ENCODE measurements at places on chromosomes 6 and 20.
A peak's percentile ranks its signal among the peaks of the same experiment; 100 is the strongest.

DNA sequence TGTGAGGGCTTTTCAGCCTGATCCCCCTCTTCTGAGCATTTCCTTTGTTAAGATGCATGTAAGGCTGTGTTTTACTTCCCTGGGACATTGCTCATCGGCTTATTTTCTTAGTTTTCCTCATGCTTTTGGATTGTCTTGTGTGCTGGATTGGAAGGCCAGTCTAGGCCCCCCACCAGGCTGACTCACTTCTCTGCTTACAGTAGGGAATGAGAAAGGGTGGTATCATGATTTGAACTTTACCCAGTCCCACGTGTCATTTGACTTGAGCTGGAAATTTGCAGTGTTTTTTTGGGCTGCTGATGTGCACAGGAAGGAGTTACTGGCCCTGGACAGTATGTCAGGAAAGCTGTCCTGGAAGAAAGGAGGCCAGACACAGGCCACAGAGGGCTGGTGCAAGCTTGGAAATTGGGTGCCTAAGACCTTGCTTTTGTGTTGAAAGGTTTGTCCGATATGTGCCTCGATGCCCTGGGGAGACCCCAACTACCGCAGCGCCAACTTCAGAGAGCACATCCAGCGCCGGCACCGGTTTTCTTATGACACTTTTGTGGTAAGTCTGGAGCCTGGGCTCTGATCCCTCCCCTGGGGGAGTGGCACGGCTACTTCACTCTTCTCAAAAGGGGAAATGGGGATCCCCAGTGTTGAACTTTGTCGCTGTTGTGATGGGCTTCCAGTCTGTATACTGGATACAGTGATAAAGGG lies 12.8 kb downstream of the RNF114 start:
- no peak for DNase-seq

- no peak for DNase-seq
Observed at GRCh38 chr6:88815491-88815890, 147.9 kb downstream of the RNGTT start.

GRCh38 chr6:43911354-43912115 lies 141.5 kb downstream of the VEGFA start:
- no peak for DNase-seq

GRCh38 chr6:2485116-2485515 lies 239.7 kb upstream of the GMDS start:
- DNase-seq = no peak

DNA sequence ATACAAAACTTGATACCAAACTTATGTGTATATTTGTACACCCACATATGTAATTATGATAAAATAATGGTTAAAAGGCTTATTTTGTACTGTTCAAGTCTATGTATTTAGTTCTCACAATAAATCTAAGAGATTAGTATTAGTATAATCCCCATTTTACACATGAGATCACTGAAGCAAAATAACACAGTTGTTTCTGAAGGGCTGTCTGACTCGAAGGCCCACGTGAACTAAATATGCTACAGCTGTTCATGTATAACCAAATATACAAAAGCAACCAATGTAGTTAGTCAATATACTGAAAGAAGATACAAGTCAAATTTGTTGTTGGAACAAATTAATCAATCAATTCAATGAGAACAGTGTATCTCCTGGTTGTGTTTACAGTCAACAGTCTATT lies 959.2 kb downstream of the EPHA7 start:
- DNase-seq = no peak

DNA sequence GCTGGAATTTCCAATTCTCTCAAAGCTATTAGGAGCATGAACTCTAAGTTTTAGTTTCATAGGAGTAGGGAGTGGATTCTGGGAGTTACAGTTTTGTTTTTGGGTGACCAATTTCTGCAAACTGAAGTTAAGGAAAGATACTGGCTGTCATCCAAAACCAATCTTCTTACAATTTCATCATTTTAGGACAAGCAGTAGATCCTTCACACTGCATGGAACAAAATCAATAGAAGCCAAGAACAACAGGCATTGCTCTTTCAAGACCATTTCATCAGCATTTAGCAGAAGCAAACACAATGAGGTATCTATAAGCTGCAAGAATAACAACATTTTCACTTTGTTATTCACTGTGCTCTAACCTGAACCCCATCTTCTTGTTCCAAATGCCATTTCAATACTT lies 173.0 kb downstream of the GMDS start:
- no peak for DNase-seq

GRCh38 chr6:127366282-127367022 lies 23.0 kb upstream of the ECHDC1 start:
- DNase-seq = no peak

DNA sequence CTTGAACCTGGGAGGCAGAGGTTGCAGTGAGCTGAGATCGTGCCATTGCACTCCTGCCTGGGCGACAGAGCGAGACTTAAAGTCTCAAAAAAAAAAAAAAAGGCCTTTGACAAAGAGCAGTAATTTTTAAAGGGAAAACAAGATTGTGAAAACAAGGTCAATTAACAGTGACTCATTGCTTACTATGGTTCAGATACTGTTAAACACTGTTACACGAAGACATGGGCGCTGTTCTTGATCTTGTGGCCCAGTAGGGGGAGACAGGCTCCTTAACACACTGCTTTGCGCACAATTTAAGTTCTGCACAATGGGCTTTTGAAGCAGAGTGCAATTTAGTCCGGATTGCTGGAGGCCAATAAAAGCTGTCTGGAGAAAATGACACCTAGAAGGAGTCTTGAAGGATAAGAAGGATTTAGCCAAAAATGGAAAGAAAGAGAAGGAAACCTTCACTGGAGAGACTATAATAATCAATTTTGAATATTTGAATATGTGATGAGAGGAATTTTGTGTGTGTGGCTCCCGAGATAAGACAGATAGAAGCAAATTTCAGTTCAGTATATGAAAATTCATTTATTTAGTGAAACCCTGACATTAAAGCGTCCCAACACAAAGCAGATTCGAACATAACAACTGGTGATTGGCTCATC lies 6.0 kb upstream of the LATS1 start:
- no peak for DNase-seq

DNA sequence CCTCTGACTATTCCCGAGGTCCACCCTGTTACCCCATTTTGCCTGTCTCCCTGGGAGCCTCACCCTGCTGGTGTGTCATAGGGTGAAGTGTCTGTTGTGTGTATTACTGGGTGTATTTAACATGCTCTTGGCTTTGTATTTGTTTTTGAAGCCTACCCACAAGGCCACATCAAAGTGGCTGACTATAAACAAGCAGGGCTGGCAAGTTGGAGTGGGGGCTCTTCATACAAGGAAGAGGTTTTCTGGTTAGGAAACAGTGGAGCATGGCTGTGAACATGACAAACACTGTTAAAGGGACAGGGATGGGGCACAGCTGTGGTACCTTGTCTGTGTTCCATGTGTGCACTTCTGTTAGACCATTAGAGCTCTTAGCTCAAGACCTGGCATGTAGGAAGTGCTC lies 26.3 kb downstream of the HECA start:
- no peak for DNase-seq

DNA sequence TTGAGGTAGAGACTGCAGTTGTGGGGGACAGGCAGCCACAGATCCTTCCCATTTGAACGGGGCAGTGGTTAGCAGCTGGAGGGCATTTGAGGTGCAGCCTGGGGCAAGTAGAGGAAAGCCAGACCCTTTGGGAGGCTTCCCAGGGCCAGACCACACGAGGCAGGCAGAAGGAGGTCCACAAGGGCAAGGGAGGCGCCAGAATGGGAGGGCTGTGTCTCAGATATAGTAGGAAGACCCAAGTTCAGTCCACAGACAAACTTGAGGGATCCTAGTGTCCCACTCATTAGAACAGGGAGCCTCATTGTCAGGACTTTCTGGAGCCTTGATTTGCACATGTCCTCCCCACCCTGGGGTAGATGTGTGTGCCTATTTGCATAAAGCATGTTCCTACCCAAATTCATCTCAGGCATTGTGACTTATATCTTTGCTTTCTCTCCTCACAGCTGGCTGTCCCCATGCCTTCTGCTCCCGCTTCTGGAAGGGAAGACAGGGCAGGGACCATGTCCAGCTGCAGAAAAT lies 166.0 kb downstream of the VEGFA start:
- no peak for DNase-seq

- no peak for DNase-seq
Observed at GRCh38 chr20:47315339-47316056, 41.0 kb downstream of the ZMYND8 start.

- DNase-seq = no peak
Observed at GRCh38 chr6:168637834-168638233, 196.8 kb downstream of the SMOC2 start.

GRCh38 chr20:5535125-5535756 lies 215.0 kb upstream of the SHLD1 start:
- DNase-seq = no peak

DNA sequence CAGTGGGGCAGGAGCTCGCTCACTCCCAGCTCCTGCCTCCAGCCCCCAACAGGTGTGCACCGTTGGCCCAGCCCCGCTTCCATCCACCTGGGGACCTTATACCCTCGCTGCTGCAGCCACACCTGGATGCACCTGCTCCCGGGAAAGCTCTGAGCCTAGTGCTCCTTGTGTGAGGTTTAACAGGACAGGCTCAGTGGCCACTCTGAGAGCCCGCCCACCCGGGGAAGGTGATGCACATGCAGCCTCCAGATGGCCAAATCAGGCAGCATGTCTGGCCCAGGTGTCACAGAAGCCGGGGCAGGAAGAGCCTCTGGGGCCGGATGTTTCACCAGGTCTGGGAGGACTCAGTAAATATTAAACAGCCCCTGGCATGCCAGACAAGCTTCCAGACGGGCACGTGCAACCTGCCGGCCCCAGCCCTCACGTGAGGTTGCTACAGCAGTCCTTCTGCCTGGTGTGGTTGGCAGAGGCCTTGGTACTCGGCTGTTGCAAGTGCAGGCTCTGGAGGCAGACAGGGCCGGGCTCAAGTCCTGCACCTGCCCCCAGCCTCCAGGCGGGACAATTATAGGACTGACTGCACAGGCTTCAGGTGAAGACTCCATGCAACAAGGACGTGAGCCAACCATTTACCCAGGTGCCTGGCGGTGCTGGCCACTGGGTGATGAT lies 66.9 kb downstream of the RIPOR3 start:
- DNase-seq = no peak

- no peak for DNase-seq
Observed at GRCh38 chr6:40744835-40745234, 157.7 kb upstream of the LRFN2 start.

GRCh38 chr6:163404825-163405265 lies 9.7 kb upstream of the QKI start:
- no peak for DNase-seq

GRCh38 chr20:45589725-45590124 lies 10.6 kb upstream of the WFDC8 start:
- DNase-seq = no peak

GRCh38 chr20:49669601-49670189 lies 44.0 kb downstream of the B4GALT5 start:
- DNase-seq = no peak

DNA sequence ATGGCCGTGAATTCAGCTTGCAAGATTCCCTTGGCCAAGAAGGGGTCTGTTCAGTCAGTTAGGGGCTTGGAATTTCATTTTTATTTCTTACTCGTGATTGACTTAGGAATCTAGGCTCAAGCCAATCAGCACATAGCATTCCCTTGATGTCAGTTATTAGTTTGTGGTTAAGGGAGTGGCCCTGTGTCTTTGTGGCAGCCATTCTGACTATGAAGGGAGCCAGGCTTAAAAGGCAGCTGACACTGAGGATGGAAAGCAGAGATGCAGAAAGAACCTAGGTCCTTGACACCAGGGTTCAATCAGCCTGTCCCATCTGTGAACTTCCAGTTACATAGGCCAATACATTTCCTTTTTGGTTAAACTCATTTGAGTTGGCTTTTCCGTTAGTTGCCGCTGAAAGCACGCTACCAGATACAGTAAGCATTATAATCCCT lies 48.1 kb downstream of the MCUR1 start:
- no peak for DNase-seq

- no peak for DNase-seq
Observed at GRCh38 chr6:87976616-87977015, 71.0 kb upstream of the SPACA1 start.

GRCh38 chr6:17932330-17932852 lies 55.0 kb downstream of the KIF13A start:
- DNase-seq = no peak

GRCh38 chr20:38196592-38196991 lies 31.5 kb upstream of the TGM2 start:
- no peak for DNase-seq

GRCh38 chr6:11732036-11732631 lies 46.5 kb downstream of the ADTRP start:
- DNase-seq = no peak

- DNase-seq = no peak
Observed at GRCh38 chr20:23009636-23010035, 25.5 kb upstream of the SSTR4 start.

DNA sequence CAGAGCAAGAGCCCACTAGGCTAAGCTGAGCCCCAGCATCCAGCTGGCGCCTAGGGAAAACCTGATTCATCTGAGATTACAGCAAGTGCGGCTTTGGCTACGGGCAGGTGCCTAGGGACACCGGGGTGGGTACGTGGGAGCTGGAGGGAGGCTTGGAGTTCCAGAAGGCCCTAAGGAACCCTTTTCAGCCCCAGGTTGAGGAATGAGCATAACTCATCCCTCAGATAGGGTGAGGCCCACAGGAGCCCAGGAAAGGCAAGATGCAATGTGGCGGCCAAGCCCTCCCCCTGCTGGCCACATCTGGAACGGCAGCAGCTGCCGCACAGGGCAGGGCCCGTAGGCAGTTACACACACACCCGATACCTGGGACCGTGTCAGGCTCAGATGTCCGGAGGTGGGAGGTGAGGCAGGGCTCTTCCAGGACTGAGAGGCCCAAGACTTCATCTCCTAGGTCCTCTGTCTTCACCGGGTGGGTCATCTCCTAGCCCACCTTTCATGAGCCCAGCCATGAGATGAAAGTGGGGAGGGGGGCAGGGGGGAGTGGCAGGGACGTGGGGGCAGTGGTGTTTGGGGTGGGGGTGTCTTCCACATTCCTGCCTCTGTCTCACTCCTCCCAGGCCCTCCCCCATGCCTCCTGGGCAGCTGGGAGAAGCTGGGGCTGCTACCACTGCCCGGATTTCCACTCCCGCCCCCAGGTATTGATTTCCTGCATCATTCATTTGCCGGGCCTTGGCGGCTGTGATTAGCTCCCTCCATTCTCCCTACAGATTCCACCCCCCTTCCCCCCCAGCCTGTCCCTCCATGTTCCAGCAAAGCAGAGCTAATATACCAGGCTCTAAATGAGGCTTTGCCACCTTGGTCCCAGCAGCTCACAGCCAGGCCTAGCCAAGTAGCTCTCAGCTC lies 5.5 kb downstream of the MDGA1 start:
- peak; percentile 74 for DNase-seq

DNA sequence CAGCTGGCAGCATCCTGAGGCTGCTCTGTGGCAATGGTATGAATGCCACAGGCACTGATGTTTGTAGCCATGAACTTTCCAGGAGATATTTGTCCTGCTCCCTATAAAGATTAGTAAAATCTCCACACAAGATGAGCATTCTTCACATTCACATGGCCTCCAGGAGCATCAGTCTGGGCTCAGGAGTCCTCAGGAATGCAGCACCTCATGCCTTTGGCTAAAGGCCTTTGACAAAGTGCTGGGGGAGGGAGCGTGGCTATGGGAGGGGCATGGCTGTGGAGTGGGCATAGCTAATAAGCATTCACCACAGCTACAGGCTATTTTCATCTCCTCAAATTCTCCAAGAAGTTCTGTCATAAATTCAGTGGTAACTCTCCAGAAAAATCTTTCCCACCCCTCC lies 90.5 kb upstream of the LY86 start:
- no peak for DNase-seq
